ENCODE measurements at places on chromosomes 1 and 21.

DNA sequence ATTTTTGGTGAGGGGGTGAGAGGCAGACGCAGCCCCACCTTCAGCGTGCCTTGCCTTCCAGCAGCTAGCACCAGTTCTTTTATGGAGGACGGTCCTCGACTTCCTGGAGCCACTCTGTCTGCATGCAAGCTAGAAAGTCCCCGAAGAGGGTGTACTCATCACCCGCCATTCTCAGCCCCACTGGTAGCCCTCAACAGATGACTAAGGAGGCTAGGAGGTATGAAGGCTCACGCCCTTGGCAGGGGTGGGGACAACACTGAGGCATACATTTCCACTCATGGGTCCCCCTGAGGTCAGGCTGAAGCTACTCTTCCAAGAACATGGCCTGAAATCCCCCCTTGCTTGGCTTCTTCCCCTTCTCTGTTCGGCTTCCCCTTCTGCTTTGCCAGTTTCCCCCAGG lies 8.9 kb upstream of the PTPRF start:
- no peak for DNase-seq

- DNase-seq, result no peak
Observed at GRCh38 chr1:48718705-48719104, 58.0 kb downstream of the BEND5 start.

- DNase-seq, result no peak
Observed at GRCh38 chr1:12047120-12047876, 15.8 kb upstream of the TNFRSF8 start.

DNA sequence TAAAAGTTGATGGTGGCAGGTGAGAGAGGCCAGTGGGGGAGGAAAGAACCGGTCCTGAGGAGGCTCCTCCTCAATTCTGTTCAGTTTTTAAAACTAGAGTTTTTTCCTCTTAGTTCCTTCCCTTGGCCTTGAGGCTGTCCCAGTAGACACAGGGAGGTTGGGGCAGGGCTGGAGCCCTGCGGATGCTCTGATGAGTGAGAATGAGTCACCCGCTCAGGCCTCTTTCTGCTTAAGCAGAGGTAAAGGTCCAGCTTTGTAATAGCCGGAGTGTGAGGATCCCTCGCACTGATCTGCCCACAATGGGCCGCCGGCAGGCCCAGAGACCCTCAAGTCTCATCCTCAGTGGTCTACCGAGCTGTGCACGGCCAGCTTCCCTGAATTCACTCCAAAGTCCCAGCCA lies 49.6 kb upstream of the IRF2BP2 start:
- no peak for DNase-seq

DNA sequence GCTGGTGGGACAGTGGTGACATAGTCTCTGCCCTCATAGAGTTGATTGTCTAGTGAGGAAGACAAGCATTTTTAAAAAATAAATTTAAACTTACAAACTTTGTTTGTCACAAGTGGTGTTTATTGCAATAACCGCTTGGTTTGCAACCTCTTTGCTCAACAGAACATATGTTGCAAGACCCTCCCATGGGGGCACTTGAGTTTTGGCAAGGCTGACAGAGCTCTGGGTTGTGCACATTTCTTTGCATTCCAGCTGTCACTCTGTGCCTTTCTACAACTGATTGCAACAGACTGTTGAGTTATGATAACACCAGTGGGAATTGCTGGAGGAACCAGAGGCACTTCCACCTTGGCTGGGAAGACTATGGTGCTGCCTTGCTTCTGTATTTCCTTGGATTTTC lies 58.4 kb downstream of the LAMC2 start:
- DNase-seq, result no peak

DNA sequence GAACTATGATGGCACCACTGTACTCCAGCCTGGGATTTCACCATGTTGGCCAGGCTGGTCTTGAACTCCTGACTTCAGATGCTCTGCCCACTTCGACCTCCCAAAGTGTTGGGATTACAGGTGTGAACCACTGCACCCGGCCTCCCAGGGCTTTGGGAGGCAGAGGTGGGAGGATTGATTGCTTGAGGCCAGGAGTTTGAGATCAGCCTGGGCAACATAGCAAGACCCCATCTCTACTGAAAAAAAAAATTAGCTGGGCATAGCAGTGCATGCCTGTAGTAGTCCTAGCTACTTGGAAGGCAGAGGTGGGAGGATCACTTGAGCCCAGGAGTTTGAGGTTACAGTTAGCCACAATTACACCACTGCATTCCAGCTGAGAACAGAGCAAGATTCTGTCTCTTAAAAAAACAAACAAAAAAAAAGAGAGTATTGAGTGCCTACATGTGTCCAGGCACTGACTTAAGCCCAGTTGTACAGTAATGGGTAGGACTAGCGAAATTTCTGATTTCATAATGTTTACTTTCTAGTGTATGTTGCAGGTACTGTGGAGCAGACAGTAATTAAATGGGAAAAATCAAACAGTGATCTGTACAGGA lies 4.2 kb downstream of the MANEAL start:
- no peak for DNase-seq
